ENCODE measurements at places on chromosomes 16 and 17.

DNA sequence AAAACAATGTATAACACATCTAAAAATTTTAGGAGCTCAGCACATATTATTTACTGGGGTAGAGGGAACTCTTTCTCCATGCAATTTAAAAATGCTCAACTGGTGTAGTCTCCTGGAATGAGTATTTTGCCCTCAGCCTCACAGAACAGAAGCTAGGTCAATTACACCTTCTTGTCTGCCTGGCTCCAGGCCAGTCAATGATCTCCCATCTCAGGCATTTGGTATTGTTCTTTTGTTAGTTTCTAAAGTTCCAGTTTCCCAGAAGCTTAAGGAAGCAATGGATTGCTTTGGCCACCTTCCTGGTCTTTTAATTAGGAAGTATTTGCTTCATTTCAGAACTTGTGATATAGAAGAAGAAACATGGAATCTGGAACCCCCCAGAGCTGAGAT lies 360.3 kb upstream of the ASIC2 start:
- no peak overlapping the region for H3K4me3 ChIP-seq
- H3K27me3 ChIP-seq, result peaks cover 8% of the 10 kb centered on the region
- H3K36me3 ChIP-seq, result no peaks in the 10 kb centered on the region
- H3K27ac ChIP-seq, result no peak overlapping the region

- H3K27ac ChIP-seq, result peak overlapping the region; percentile 77
- no peaks in the 10 kb centered on the region for H3K27me3 ChIP-seq
- DNase-seq, result no peak
Measured at GRCh38 chr17:63445065-63445464, 1.0 kb downstream of the CYB561 start.

DNA sequence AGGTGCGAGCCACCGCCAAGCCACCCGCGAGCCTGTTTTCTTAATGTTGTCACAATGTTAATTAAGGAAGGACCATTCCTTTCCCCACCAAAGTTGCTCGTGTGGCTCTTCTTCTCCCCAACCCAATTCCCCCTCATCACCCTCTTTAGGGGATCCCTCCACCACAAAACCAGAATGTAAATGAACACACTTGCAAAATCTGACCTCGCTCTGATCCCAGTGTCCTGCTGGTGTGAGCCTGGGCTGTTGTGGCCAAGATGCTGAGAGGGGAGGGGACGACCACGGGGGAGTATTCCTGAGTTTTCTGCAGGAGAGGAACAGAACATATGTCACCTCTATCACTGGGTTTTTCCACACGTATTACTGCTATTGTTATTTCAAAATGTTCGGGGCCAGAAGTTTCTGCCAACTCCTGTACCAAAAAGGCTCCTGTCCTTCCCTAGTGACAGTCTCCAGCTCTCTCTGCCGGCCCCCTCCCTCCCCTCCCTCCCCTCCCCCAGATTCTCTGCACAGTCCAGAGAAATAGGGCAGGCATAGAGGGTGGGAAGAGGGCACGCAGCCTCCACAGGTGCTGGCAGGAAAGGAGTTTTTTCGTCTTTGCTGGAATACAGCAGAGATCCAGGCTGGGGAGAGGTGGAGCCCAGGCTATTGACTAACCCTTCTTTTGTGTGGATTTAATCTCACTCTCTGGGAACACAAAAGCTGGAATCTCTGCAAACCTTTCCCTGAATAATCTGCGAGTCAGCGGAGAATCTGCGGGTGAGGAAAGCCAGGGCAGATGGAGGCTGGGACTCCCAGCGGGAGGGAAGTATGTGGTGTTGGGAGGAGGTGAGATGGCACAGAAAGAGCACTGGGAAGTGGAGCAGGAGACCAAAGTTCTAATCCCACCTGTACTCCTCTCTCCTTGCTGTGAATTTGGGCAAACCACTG lies 4.5 kb upstream of the CA4 start:
- H3K27ac ChIP-seq, result no peak overlapping the region
- peaks cover 72% of the 10 kb centered on the region for H3K27me3 ChIP-seq
- no peaks in the 10 kb centered on the region for H3K36me3 ChIP-seq
- peaks cover 5% of the 10 kb centered on the region for H3K4me1 ChIP-seq
- DNase-seq, result no peak
- H3K4me3 ChIP-seq, result no peak overlapping the region

GRCh38 chr17:38783227-38783626 lies 16.1 kb downstream of the PIP4K2B start:
- no peak overlapping the region for H3K4me3 ChIP-seq
- no peaks in the 10 kb centered on the region for H3K27me3 ChIP-seq
- H3K4me1 ChIP-seq, result no peaks in the 10 kb centered on the region
- no peak for DNase-seq
- H3K36me3 ChIP-seq, result no peaks in the 10 kb centered on the region

- H3K27me3 ChIP-seq, result no peaks in the 10 kb centered on the region
- H3K4me1 ChIP-seq, result peaks cover 12% of the 10 kb centered on the region
- DNase-seq, result no peak
- H3K4me3 ChIP-seq, result no peak overlapping the region
- H3K36me3 ChIP-seq, result no peaks in the 10 kb centered on the region
- no peak overlapping the region for H3K27ac ChIP-seq
Measured at GRCh38 chr17:66713533-66714042, 121.3 kb upstream of the CACNG5 start.

DNA sequence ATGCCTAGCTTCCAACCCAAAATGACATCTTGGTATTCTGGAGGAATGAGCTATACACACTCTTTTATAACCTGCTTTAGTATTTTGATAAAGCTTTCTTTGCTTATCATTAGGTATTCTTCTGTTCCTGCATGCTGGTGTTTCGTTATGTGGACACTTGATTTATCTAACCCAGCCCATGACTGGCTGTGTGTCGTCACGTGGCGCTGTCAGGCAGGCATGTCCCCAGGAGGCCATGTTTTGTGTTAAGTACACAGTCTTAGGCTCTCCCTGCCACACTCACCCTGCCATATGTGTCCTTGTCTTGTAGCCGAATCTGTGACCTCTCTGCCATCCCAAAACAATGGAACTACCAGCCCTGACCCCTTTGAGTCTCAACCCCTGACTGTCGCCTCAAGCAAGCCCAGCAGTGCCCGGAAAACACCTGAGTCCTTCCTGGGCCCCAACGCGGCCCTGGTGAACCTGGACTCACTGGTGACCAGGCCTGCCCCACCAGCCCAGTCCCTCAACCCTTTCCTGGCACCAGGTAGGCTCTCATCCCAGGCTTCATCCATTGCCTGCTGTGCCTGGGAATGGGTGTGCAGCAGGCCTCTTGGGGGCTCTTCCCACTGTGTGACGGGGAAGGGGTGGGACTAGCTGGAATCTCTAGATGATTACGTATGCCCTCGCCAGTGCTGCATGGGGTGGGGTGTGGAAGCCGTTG lies 30.8 kb downstream of the B9D1 start:
- H3K27ac ChIP-seq, result no peak overlapping the region
- no peaks in the 10 kb centered on the region for H3K4me1 ChIP-seq
- no peak for DNase-seq
- no peak overlapping the region for H3K4me3 ChIP-seq
- no peaks in the 10 kb centered on the region for H3K27me3 ChIP-seq

DNA sequence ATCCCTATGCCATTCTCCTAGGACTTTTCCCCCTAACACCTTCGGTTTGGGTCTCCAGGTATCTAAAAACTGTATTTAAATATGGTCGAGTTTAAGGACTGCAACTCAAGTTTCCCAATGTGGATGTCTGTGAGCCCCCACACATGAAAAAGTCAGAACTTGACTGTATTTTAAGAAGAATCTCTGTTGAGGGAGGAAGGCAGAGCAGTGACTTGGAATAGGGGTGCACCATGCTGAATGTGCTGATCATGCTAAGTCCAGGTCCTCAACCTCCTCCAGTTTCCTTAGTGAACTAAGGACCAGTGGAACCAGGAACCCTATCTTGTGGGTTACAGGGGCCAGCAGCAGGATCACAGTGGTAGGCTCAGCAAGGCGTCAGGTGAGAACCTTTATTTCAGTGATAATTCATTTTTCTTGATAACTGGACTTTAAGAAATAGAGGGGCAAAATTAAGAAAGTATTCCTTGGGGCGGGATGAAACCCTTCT lies 19.5 kb downstream of the GRB7 start:
- H3K27ac ChIP-seq, result no peak overlapping the region
- H3K27me3 ChIP-seq, result no peaks in the 10 kb centered on the region
- no peaks in the 10 kb centered on the region for H3K36me3 ChIP-seq
- no peak for DNase-seq

DNA sequence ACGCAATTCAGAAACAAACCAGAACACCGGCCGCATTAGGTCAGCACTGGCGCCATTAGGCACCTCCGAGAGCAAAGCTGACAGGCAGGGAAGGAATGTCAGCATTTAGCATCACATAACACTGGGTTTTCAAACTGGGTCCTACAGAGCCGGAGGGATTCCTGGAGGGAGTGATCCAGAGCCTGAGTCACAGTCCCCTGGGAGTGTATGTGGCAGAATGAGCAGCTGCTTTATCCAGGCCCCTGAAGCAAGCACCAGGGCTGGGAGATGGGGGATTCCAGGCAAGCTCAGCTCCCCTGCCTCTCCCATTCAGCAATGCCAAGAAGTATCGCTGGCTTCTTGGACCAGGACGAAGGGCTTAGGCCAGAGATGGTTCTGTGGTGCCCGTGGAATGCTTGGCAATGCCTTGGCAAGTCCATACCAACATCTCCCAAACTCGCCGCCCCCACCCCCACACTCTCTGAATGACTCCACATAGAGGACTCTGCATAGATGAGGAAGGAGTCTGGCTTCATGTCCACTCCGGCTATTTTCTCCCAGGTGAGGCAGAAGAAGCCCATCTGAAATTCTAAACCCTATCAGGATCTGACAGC lies 20.4 kb downstream of the GAS7 start:
- no peak overlapping the region for H3K4me3 ChIP-seq
- DNase-seq, result peak; percentile 51
- H3K4me1 ChIP-seq, result peaks cover 4% of the 10 kb centered on the region
- no peaks in the 10 kb centered on the region for H3K27me3 ChIP-seq
- H3K36me3 ChIP-seq, result no peaks in the 10 kb centered on the region
- peak overlapping the region; percentile 62 for H3K27ac ChIP-seq

DNA sequence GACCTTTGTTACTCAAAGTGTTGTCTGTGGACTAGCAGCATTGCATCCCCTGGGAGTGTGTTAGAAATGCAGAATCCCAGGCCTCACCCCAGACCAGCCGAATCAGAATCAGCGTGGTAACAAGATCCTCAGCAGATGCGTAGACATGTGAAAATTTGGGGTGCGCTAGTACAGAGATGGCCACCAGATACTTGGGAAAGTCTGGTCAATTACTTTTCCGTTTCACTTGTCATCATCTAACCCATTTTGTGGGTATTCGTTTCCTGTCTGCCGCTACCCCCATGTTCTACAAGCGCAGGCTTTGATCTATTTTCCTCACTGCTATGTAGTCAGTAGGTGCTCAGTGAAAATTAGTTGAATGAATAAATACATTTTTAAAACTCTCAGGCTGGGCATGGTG lies 33.1 kb upstream of the HERPUD1 start:
- H3K4me3 ChIP-seq, result no peak overlapping the region
- H3K36me3 ChIP-seq, result no peaks in the 10 kb centered on the region
- no peaks in the 10 kb centered on the region for H3K27me3 ChIP-seq
- H3K4me1 ChIP-seq, result no peaks in the 10 kb centered on the region
- DNase-seq, result no peak

- H3K36me3 ChIP-seq, result no peaks in the 10 kb centered on the region
- no peak overlapping the region for H3K4me3 ChIP-seq
- no peaks in the 10 kb centered on the region for H3K27me3 ChIP-seq
- DNase-seq, result no peak
Measured at GRCh38 chr16:76964464-76965154, 226.4 kb upstream of the MON1B start.

DNA sequence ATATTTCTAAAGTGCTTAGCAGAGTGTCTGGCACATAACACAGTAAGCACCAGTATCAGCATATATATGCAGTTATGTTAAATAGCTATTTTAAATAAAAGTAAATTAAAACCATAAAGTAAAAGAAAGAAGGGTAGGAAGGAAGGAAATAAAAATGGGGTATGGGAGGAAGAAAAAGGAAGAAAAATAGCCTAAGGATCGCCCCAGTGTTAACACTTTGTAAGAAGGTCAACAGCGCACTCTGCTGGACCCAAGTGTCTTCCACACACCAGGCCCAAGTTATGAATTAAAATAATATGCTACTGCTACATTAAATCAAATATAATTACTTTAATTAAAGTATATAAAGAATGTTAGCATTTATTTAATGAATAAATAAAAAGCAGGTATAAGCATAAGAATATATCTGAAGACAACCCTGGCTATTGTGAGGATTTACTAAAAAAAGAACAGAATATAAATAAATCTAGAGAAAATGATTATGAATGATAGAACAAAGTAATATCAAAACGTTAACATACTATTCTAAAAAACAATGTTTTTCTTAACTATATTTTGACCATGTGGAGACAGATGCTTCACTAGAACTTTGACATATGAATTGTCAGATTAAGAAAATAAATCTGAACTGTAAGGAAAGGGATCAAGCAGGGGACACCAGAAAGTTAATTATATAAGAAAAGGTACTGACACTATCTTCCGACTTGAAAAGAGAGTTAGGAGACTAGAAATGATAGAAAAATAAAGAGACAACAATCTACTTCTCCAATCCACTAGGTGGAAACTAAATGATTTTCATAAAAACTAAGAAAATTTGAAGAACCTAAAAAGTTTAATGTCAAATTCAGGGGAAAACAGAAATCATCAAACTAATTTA lies 25.9 kb downstream of the BRIP1 start:
- no peak overlapping the region for H3K27ac ChIP-seq
- H3K4me1 ChIP-seq, result no peaks in the 10 kb centered on the region
- no peaks in the 10 kb centered on the region for H3K36me3 ChIP-seq
- H3K4me3 ChIP-seq, result no peak overlapping the region
- DNase-seq, result peak; percentile 84

DNA sequence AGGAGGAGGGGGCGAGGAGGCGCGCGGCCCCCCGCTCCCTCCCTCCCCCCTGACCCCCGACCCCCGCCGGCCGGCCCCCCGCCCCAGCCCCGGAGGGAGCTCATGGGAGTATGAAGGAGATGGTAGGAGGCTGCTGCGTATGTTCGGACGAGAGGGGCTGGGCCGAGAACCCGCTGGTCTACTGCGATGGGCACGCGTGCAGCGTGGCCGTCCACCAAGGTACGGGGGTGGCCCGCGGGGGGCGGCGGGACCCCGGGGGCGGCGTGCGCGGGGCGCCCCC lies 390 bp downstream of the MLLT6 start:
- peak overlapping the region; percentile 73 for H3K27ac ChIP-seq
- H3K4me1 ChIP-seq, result peaks cover 24% of the 10 kb centered on the region

DNA sequence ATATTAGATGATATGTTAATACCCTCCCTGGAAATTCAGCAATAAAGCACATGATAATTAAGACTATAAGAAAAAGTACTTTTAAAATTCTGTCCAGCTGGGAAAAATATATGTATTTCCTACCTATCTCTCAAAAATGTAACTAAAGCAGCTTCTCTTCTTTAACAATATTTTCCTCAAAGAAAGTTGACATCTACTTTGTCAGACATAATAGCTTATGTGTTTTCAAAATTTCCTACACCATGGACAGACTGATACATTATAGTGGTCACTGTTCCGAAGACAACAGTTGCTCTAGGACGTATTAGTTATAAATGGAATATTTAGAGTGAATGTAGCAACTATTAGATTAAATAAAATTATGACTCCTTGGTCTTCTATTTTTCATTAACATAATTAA lies 131.4 kb upstream of the NACA2 start:
- no peak overlapping the region for H3K27ac ChIP-seq
- no peak overlapping the region for H3K4me3 ChIP-seq
- H3K4me1 ChIP-seq, result no peaks in the 10 kb centered on the region
- H3K36me3 ChIP-seq, result no peaks in the 10 kb centered on the region

GRCh38 chr17:79746889-79747507 lies 16.3 kb downstream of the ENPP7 start:
- no peak for DNase-seq
- no peak overlapping the region for H3K27ac ChIP-seq
- no peak overlapping the region for H3K4me3 ChIP-seq
- peaks cover 31% of the 10 kb centered on the region for H3K4me1 ChIP-seq
- H3K27me3 ChIP-seq, result peaks cover 43% of the 10 kb centered on the region

Data from hepatocyte (in vitro differentiated cells).